CD4-positive, alpha-beta T cell treated with Interleukin-15 for 1 hour (primary cell): ENCODE measurements at places on chromosomes 1 and 21.

DNA sequence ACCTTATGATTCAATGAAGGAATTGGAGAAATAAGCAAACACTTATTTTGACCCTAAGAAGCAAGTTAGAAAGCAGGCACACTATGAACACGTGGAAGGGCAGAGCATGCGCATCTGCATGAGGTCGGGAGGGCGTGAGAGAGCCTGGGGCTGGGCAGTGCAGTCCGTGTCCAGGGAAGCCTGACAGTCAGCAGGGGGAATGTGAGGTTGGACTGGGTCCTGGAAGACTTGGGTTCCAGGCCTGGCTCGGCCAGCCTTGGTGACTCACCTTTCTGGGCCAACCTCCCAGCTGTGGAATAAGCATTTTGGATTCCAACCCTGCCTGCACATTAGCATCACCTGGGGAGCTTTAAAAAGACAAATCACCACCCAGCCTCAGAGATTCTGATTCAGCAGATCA lies 26.6 kb upstream of the LMX1A start:
- no peak for DNase-seq

GRCh38 chr1:112605633-112606327 lies 13.2 kb downstream of the ST7L start:
- no peak for DNase-seq

GRCh38 chr1:6007318-6008083 lies 15.3 kb upstream of the NPHP4 start:
- no peak for DNase-seq

DNA sequence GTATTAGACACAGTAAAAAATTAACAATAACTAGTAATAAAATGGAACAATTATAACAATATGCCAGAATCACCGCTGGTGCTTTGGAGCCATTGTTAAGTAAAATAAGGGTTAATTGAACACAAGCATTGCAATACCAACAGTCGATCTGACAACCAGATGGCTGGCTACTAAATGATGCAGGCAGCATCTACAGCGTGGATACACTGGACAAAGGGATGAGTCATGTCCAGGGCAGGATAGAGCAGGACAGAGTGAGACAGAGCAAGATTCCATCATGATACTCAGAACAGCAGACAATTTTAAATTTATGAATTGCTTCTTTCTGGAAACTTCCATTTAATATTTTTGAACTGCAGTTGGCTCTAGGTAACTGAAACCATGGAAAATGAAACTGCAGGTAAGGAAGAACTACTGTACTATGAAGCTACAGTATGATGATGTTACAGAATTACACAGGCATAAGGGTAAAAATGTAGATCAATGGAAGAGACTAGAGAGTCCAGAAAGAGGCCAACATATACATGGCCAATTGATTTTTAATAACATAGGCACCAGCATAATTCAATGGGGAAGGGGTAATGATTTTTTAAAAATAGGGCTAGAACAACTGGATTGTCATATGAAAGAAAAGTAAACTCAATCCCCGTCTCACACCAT lies 168.7 kb downstream of the RRAGC start:
- no peak for DNase-seq

GRCh38 chr1:204274446-204274845 lies 60.7 kb upstream of the GOLT1A start:
- DNase-seq, result no peak

- no peak for DNase-seq
These were observed at the start of gene TMEM79 for GRCh38 chr1:156284112-156284511. TSS of gene TMEM79 (plus strand) at chr1:156284325. CDS start at chr1:156285227, 902 bp downstream.
